GM23338 (cell line): ENCODE measurements at places on chromosomes 2 and 18. TPM values are rescaled to one million over a fixed set of nuclear protein-coding genes. Genes with fewer than 3 reads are reported as not detected.

- DNase-seq: no peak
Observed at GRCh38 chr18:37636831-37637477, 71.4 kb upstream of the CELF4 start.

DNA sequence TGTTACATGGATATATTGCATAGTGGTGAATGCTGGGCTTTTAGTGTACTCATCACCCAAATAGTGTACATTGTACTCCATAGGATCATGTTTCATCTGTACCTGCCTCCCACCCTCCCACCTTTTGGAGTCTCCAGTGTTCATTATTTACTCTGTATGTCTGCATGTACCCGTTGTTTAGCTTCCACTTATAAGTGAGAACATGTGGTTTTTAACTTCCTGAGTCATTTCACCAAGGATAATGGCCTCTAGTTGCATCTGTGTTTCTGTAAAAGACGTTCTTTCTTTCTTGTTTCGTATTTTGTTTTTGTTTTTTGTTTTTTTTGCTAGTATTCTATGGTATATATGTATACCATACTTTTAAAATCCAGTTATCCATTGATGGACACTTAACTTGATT, 107.5 kb downstream of the MSTN start:
- DNase-seq: no peak

- no peak for DNase-seq
Observed at GRCh38 chr2:15074751-15075700, 442.5 kb downstream of the LRATD1 start.

GRCh38 chr18:31596081-31596872, 4.6 kb downstream of the TTR start:
- no peak for DNase-seq

DNA sequence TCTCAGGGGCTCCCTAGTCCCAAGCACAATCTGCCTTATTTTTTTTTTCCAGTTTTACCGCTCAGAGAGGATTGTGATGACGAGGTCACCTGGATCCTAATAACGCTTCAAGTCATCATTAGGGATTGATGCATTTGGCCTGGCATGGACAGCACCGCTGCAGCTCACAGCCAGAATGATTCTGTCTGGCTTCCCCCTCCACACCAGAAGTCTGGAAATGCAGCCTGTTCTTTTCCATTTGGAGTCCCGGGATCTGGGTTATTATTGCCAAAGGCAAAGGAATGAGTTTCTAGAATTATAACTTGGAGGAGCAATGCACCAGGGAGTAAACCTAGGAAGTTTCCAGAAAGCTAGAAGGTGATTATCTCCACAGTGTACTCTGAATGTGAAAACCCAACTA, 81.1 kb upstream of the TAF1B start:
- DNase-seq: no peak

DNA sequence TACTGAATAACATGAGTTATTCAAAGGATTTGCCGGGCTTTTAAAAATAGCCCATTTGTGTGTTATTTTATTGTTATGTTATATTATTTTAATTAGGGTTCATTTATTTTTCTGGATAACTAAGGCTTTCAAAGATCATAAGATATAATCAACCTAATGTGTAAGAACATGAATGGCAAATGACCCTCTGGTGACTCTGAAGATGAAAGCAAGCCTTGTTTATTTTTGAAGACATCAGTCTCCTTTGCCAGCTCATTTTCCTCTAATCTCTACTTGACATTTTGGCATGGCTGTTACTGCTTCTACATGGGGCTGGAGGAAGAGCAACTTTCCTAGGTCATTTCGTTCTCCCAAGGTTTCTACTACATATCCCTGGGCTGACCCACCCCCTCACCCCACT, 10.6 kb downstream of the FAP start:
- DNase-seq: no peak

GRCh38 chr18:27239669-27240068, 54.6 kb upstream of the CHST9 start:
- no peak for DNase-seq

The MEIS1 gene
- total RNA-seq: 0.28 TPM in 1 of 2 replicates, not detected in the other

The GAREM1 gene
- 5.6 and 6.0 TPM in 2 replicates for total RNA-seq

The DYSF gene
- 18.0 and 21.3 TPM in 2 replicates for total RNA-seq

The LIMS3 gene
- total RNA-seq: 0.31 and 1.0 TPM in 2 replicates

The CPLX4 gene
- not detected in 2 replicates for total RNA-seq
